ENCODE measurements at places on chromosomes 16 and 17. TPM values are rescaled to one million over a fixed set of nuclear protein-coding genes. Genes with fewer than 3 reads are reported as not detected.

The CDH15 gene
- total RNA-seq = not detected

The RSL1D1 gene
- total RNA-seq = 287 TPM

The DLX3 gene
- not detected for total RNA-seq

The HS3ST2 gene
- not detected for total RNA-seq

The LRRC37B gene
- total RNA-seq = 16.4 TPM

The ATP2C2 gene
- not detected for total RNA-seq

The RPH3AL gene
- 1.7 TPM for total RNA-seq

The TUFM gene
- 221 TPM for total RNA-seq

The RAB26 gene
- not detected for total RNA-seq

The PLK1 gene
- total RNA-seq = 81.2 TPM

The ADAD2 gene
- total RNA-seq = not detected

The RNU2-1 gene
- 5,509 TPM for total RNA-seq

The CDRT15 gene
- not detected for total RNA-seq

The TOM1L1 gene
- total RNA-seq = 2.0 TPM

The HCRT gene
- total RNA-seq = not detected

The TM4SF5 gene
- total RNA-seq = not detected

The MYO15A gene
- 1.3 TPM for total RNA-seq

The KRTAP4-5 gene
- total RNA-seq = not detected

The KRTAP4-6 gene
- not detected for total RNA-seq

The NUPR1 gene
- not detected for total RNA-seq

The NHERF2 gene
- 1.4 TPM for total RNA-seq

The SLFN11 gene
- total RNA-seq = 68.8 TPM

The CSH2 gene
- not detected for total RNA-seq

The SHISA9 gene
- total RNA-seq = 0.05 TPM

The KRTAP4-11 gene
- not detected for total RNA-seq

The AANAT gene
- total RNA-seq = not detected

The SNAI3 gene
- total RNA-seq = 5.5 TPM

The KAT2A gene
- 38.6 TPM for total RNA-seq

The CCDC43 gene
- 27.7 TPM for total RNA-seq

The TEDC2 gene
- 23.9 TPM for total RNA-seq
